Testis (tissue), 5 donors: ENCODE measurements at places on chromosomes 1 and 21. TPM values are rescaled to one million over a fixed set of nuclear protein-coding genes. Genes with fewer than 3 reads are reported as not detected.

GRCh38 chr1:75487399-75487798, 123.5 kb downstream of the SLC44A5 start:
- no peaks in the 10 kb centered on the region for H3K4me1 ChIP-seq
- H3K27ac ChIP-seq, result no peak overlapping the region
- H3K27me3 ChIP-seq, result no peaks in the 10 kb centered on the region
- H3K4me3 ChIP-seq, result no peak overlapping the region
- H3K36me3 ChIP-seq, result no peaks in the 10 kb centered on the region

GRCh38 chr1:155598842-155599331, 11.1 kb upstream of the MSTO1 start:
- H3K27me3 ChIP-seq, result no peaks in the 10 kb centered on the region
- no peaks in the 10 kb centered on the region for H3K36me3 ChIP-seq
- H3K4me3 ChIP-seq, result no peak overlapping the region
- no peak for DNase-seq
- H3K27ac ChIP-seq, result no peak overlapping the region
- H3K4me1 ChIP-seq, result no peaks in the 10 kb centered on the region

The MYOC gene
- 1.3 TPM for total RNA-seq

The SLC2A5 gene
- 90.5 TPM for total RNA-seq
